ENCODE measurements at places on chromosomes 3 and 15.

- peak; percentile 69 for DNase-seq
Observed at GRCh38 chr15:52180196-52180835, 10.9 kb downstream of the GNB5 start.

GRCh38 chr3:111734652-111735051 lies 124.4 kb upstream of the PHLDB2 start:
- DNase-seq: no peak

GRCh38 chr3:143124601-143125520 lies 5.3 kb downstream of the CHST2 start:
- no peak for DNase-seq

- DNase-seq: no peak
Observed at GRCh38 chr15:68339481-68339880, 61.9 kb downstream of the FEM1B start.

GRCh38 chr3:149532489-149533180 lies 58.1 kb downstream of the TM4SF4 start:
- DNase-seq: no peak

- no peak for DNase-seq
Observed at GRCh38 chr3:125582707-125583106, 12.6 kb downstream of the OSBPL11 start.

DNA sequence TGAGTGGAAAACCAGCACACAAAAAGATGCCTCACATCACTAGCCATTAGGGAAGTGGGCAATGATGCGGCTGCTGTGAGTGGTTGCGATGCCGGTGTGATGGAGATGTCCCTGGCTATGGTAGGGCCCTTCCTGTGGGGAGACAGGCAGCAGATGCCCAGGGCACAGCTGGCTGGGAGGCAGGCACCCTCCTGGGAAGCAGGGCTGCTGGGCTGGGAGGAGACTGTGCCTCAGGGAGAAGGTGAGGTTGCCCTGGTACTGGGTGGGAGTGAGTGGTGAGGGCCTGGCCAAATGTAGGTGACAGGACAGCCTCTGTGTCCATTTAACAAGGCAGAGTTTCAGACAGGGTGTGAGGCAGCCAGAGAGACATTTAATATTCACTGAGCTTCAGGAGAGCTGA lies 335.6 kb downstream of the OCA2 start:
- no peak for DNase-seq

- no peak for DNase-seq
Observed at GRCh38 chr3:102053375-102053989, 204.2 kb downstream of the NFKBIZ start.

DNA sequence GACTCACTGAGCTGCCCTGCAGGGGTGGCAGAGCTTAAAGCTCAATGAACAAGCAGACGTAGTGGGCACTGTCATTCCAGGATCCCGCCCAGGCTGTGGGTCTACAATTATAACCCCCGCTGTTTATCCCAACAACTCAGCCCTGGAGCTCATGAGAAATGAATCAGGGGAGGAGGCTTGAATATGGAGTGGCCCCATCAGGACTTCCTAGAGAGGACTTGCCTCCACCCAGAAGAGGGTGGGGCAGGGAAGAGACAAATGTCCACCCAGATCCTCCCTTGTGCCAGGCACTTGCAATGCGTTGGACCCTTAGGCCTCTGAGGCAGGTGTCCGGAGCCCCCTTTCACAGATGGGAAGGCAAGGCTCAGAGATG lies 33.0 kb downstream of the SLC6A20 start:
- DNase-seq: no peak

DNA sequence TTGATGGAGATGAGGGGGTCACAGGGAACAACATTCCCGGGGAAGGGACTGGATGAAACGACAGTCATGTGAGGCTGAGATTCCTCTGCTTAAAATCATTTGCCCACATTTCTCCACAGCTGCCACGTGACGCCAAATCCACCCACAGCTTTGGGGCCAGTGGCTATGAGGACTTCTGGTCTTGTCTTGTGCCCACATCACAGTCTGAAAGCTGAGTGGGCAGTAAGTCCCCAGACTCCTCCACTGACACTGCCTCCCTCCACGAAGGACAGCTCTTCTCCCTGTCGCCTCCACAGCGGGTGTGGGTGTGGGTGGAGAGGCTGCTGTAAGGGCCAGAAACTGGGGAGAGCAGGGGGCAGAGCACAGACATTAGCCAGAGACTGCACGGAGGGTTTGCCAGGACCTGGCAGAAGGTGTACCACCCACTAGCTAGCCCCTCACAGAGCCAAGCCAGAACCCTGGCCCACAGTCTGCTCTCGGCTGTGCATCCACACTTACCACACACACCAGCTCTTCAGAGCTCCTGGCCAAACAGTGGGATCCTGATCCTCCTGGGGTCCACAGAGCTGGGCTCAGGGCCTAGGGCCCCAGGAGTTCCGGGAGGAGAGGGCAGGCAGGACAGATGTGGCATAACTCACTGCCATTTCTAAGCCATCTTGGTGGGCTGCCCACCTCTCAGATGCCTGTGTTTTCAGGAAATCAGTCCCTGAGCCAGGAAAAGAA lies 24.2 kb downstream of the RAB6B start:
- no peak for DNase-seq

DNA sequence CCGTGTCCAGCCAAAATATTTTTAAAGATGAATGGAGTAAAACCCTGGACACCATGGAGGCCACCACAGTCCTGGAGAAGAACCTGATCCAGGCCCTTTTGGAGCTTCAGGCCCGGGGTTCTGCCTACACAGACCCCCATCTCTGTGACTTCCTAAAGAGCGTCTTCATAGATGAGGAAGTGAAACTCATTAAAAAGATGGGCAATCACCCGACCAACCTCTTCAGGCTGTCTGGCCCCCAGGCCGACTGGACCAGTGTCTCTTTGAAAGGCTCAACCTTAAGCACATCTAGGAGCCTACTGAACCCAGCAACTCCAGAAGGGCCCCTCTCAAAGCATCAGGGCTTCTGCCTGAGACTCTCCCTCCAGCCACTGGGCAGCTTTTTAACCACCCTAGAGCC lies 107.9 kb upstream of the FAM174B start:
- no peak for DNase-seq

DNA sequence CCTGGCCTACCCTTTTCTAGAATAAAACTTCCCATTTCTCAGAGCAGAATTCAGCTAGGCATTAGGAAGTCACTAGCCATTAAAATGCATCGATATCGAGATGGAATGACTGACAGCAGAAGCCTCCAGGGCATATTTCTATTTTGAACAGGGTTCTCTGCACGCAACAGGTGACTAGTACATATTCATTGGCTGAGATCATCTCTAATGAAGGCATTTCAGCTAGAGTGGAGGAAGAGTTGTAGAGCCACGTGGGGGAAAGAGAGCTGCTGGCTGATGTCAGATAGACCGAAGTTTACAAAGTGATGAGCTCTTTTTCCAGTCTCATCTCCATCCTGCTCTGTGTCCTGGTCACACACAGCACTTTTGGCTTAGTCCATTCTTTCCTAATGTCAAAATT lies 7.5 kb downstream of the TMEM40 start:
- no peak for DNase-seq

GRCh38 chr3:131883711-131884407 lies 151.0 kb downstream of the CPNE4 start:
- no peak for DNase-seq

DNA sequence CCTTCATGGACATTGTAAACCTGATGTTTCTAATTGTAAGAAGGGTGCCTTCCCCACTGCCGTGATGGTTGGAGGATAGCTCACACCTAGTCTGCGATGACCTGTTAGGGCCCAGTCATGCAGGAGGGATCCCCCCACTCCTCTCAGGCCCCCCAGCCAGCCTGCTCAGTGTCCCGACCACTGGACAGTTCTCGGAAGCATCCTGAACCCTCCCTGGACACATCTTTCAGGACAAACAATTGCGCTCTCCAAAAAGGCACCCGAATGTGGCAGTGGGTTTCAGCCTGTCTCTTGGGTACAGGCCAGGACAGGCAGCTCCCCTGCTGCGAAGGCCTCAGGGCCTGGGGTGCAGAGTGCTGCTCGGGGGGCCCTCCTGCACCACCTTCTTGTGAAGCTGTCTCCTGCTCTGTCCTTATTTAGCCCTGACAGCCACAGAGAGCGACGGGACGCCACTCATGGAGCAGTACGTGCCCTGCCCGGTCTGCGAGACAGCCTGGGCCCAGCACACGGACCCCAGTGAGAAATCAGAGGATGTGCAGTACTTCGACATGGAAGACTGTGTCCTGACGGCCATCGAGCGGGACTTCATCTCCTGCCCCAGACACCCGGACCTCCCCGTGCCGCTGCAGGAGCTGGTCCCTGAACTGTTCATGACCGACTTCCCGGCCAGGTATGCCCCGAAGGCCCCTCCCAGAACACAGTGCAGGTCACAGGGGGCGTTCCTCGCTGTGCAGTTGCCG lies 132.3 kb downstream of the LRRK1 start:
- DNase-seq: no peak

DNA sequence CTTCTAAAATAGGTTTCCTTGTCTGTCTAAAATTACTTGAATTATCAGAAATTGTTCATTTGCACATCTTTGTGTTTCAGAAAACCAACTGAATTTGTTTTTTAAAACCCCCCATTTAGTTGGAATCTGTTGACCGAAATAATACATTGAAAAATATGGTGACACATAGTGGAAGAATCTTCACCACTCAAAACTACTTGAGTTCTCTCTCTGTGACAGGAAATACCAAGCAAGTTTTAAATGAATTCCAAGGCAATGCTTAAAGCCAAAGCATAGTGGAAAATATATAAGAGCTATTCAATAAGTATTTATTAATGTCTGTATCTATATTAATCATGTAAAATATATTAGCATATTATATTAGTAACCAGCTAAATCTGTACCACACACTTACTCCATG lies 224.9 kb upstream of the COL8A1 start:
- no peak for DNase-seq

- no peak for DNase-seq
Observed at GRCh38 chr3:127735767-127736693, 63.3 kb downstream of the ABTB1 start.

GRCh38 chr3:159348431-159348830 lies 546.6 kb downstream of the MFSD1 start:
- no peak for DNase-seq

DNA sequence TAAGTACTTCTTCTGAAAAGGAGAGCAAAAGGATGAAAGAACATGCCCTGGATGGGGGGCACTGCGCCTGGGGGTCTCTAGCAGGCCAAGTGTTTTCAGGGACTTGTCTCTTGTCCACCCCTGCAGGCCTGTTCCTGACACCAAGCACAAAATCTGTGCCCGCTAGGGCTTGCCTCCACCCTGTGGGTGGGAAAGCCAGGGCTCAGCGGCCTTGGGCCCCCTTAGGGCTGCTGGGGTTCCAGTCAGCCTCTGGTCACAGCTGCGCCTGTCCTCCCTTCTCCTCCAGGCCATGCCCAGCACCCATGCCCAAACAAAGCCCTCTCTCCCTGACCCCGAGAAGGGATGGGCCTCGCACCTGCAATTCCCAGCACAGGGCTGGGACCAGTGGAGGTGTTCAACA lies 71.1 kb upstream of the TRPM1 start:
- DNase-seq: no peak

DNA sequence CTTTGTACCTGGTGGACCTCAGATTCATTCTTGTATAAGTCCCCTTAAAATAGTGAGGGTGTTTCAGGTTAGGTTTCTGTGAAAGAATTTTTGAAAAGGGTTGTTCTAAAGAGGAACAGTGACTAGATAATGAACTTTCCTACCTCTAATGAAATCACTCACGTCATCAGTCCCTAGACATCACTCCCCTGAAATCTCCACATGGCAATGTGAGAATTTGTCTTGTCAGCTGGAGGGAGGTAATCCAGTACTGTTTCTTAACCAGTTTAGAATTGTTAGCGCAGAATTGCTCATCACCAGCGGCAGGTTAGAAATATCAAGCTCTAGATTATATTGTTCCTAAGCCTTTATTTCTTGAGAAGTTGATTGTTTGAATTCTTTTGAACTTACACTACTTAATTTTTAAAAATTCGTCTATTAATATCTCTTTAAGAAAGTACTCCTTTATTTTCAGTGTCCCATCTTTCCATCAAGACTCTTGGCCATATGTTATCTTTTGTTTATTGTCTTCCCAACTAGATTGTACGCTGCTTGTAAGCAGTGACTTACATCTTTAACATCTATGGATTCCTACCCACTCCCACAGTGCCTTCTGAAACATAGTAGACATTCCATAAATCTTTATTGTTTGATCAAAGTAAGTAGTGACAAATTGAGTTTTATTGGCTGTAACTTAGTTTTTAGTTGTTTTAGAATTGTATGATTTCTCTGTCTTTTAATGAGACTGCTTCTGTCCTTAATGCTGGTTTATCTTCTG lies 52.8 kb downstream of the RASA2 start:
- DNase-seq: no peak

DNA sequence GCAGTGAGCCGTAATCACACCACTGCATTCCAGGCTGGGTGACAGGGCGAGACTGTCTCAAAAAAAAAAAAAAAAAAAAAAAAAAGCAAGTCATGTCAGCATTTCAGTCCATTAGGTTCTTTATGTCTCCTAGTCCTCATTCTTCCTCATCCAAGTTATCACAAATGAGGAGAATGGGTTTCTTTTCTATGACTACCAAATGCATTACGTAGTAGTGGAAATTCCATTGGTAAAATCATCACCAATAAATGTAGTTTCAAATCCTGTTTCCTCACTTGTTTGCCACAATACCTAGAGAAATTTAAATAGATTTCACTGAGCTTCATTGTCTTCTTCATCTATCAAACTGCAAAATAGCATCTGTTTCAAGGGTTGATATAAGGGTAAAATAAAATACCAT lies 317.6 kb upstream of the MME start:
- DNase-seq: no peak

DNA sequence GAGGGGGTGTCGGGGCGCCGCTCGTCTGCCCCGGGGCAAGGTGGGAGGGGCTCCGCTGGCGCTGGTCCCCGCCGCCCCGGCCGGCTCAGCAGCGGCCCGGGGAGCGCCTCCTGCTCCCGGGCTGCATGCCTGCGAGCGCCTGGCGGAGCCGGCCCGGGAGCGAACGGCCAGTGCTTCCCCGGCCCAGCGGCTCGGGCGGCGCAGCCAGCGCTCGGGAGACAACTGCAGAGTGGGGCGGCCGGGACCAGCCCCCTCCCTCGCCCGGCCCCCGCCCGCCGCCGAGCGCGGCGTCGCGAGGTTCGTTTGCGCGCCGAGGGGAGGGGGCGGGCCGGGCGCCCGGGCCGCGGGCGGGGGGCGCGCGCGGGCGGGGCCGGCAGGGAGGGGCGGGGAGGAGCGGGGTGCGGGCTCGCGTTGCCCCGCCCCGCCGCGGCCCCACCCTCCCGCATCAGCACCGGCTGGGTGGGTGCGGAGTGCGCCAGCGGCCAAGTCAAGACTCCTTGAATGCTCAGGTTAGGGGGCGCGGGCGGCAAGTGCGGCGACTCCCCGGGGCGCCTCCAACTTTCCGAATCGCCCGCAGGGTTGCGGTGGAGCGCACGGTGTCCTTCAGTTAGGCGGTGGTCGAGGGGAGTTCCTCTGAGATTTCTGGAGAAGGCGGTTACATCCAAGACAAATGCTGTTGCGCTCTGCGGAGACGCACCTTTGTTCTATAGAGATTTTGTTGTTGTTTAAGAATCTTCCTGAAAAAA lies at the start of gene RGMA:
Gene RGMA (minus strand): TSS at position 231 of the 746 bp plus-strand sequence. CDS start 279 bp downstream, outside the sequence.
- DNase-seq: peak; percentile 2

GRCh38 chr3:23099677-23100076 lies 103.5 kb upstream of the UBE2E2 start:
- DNase-seq: no peak

- no peak for DNase-seq
Observed at GRCh38 chr3:171995486-171995885, 43.9 kb upstream of the FNDC3B start.

GRCh38 chr3:147514366-147515160 lies 105.4 kb downstream of the ZIC1 start:
- no peak for DNase-seq

GRCh38 chr3:123813876-123814275 lies 70.3 kb downstream of the MYLK start:
- no peak for DNase-seq

- DNase-seq: no peak
Observed at GRCh38 chr3:140343211-140344081, 334.4 kb upstream of the TRIM42 start.
